SK-N-MC (cell line): ENCODE measurements at places on chromosomes 4 and X.
A peak's percentile ranks its signal among the peaks of the same experiment; 100 is the strongest.

DNA sequence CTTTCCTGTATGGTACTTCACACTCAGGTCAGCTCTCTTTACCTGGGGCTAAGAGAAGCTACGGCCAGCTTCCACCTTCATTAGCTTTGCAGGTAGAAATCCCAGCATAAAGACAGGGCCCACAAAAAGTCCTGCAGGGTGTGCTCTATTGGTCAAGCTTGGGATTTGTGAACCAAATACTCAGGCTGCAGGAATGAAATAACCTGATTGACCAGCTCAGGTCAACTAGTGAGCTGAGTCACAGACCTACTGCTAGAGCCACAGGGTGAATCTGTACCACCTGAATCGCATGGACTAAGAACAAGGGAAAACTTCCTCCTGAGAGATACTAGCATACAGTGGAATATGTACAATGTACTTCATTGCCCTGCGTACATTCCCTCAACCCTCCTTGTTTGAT is 172.2 kb downstream of the HHIP start:
- DNase-seq: no peak

DNA sequence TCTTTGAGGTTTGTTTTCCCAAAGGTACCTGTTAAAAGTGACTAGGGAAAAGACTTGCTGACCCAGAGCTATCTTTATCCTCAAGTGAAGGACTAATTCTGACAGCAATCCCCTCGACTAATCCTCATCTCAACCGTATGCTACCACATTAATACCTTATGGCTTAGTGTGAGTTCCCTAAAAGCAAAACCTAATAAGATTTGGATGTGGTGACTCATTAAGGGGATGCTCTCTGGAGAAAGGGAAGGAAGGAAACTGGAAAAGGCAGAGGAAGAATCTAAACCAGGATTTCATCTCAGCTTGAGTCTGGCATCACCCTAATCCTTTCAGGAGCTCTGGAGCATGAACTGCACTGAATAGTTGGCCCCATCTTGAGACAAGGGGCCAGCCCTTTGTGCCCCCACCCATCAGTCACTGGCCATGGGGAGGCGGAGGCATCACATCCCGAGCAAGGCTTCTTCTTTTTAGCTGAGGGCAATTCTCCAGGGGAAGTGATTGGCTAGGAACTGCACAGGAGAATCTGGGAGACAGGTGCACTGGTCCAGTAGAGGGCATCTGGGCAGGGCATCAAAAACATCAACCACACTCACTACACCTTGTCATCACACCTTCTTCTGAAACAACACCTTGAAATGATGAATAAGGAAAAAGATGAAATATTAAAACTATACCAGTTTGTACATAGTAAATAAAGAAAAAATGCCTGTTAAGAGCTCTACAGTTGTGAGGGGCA is 6.9 kb upstream of the BBS7 start:
- DNase-seq: no peak

GRCh38 chr4:176595257-176595656 is 197.5 kb downstream of the VEGFC start:
- no peak for DNase-seq

- DNase-seq: no peak
Observed at GRCh38 chr4:1249148-1249730, 309 bp upstream of the CTBP1 start.

GRCh38 chr4:120948382-120948781 is 25.9 kb upstream of the PRDM5 start:
- peak; percentile 12 for DNase-seq

DNA sequence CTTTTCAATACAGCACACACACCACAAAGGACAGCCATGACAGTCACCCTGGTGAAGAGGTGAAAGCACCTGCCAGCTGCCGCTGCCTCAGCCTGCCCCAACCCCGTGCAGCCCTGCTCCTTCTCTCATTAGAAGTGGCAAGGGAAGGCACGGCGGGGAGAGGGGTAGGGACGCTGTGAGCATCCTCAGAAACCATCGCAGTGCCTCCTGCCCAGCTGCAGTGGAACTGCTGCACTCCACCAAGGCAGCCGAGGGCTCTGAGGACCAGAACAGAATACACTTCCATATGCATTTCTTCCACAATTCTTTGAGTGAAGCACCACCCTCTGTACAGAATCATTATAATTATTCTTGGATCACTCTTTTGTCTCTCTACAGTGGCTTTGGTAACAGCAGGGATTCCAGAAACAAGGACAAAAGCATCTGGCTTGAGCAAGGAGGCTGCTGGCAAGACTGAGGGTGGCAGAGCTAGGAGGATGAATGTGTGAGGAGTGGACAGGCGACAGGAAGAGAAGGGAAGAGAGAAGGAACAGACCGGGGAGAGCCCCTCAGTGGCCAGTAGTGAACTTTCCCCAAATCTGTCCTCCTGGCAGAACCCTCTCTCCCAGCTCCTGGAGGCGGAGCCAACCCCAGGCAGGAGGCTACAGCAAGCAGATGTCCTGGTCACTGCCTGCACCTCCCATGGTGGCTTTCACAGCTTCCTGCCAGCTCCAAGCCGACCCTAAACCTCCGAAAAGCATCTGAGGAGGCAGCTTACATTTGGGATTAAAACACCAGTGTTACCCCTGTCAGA is 73.2 kb downstream of the MTNR1A start:
- DNase-seq: no peak

GRCh38 chrX:41921492-41922430 is 1.6 kb downstream of the CASK start:
- peak; percentile 64 for DNase-seq

DNA sequence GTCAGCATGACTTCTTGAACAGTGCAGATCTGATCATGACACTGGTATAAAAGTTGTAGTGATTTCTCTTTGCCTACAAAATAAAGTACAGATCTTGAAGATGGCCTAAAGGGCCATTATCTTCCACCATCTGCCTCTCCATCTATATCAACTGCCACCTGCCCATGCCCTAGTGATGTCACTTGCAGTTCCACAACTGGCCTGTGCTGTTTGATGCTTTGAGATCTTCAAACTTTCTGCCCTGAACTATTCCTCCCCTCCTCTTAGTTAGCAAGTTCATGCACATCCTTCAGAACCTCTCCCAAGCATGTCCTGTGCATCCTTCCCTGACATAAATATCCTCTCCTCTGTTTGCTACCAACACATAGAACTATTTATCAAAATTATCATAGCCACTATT is 217.0 kb downstream of the SOWAHB start:
- no peak for DNase-seq

DNA sequence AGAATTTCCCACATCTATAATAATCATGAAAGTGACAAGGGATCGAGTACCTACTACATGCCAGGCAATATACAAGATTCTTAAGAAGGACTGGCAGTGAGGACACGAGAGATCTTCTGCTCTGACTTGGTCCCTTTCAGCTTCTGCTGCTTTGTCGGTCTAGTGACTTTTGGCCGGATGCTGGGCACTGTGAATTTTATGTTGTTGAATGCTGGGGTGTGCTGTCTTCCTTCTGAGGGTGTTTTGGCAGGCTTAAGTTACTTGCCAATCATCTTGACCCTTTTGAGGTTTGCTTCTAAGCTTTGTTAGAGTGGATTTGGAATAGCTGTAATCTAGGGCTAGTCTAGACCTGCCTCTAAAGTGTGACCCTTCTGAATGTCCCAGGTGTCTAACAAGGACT is 23.5 kb downstream of the NAT8L start:
- DNase-seq: no peak

- DNase-seq: no peak
Observed at GRCh38 chr4:86271057-86271456, 88.8 kb downstream of the MAPK10 start.

DNA sequence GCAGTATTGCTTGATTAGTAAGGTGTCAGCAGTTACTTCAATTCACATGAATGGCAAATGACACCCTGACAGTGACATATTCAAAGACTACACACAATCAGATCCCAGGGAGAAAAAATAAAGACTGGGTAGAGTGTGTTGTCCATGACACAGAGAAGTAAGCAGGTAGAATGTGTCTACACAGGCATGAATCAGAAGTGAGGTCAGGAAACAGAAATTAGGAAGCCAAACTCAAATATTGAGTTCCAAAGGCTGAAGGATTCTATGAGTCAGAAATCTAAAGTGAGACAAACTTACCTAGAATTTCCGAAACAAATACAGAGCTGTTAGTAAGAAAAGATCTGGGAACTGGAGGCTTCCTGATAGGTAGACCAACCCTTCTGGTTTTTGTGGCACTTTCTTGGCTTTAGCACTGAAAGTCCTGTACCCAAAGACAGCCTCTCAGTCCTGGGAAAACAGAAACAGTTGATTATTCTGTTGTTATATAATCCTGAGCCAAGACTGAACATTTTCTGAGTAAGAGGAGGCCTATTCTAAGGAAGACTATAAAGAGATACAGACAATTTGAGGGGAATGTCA is 24.3 kb upstream of the GLRA2 start:
- no peak for DNase-seq

- no peak for DNase-seq
Observed at GRCh38 chr4:87849612-87850011, 16.8 kb downstream of the MEPE start.

DNA sequence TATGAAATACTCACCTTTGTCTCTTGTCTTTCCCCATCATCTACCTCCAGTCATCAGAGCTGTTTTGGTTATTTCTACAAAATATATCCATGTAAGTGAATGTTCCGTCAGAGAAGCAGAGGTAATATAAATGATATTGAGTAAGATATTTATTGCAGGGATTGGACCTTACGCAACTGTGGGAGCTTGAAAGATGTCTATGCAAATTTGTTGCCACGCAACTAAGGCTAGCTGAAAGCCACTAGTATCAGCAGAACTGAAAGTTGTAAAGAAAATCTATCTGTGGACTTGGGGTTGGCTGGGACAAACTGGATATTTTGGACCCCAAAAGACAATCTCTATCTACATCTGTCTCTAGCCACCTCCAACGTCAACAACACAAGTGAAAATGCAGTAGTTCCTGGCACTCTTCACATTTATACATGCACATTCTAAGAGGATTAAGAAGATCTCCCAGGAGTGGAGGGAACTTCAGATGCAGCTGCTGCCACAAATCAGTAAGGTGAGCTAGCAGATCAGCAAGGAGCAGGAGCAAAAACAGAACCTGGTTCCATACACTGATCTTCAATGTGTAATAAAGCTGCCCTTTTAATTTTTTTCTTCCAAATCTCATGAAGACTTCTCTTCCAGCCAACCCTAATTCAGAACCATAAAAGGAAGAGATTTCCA is 8.5 kb upstream of the CCSER1 start:
- no peak for DNase-seq

GRCh38 chr4:156085100-156085499 is 131.4 kb upstream of the CTSO start:
- no peak for DNase-seq

GRCh38 chr4:138870737-138871554 is 144.6 kb upstream of the NOCT start:
- DNase-seq: peak; percentile 88

DNA sequence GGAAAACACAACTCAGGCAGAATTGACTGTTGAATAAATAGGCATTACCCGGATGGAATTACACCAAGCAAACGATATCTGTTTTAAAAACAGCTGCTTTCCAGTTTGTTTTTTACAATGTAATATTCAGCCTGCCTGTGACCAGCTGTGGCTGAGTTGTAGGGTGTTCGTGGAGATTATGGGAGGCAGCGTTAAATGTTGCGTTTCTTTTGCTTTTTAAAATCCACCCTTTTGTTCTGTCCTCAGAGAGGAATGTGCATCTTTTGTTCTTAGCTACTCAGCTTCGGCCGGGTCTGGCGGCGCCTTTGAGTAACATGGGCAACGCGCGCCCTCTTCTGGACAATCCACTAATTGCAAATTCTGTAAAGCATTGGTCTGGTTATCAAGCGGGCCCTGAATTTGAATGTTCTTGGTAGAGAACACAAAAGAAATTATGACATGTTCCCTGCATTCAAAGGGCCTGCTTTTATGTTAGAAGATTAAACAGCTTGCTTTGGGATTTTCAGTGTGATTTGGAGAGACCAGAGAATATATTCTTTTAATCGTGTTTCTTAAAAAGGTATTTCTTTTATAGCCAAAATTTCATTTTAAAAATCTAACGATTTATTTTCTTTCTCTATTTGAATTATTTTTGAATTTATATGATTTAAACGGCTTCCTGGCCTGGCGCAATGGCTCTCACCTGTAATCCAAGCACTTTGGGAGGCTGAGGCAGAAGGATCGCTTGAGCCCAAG is 76.3 kb upstream of the TRIM2 start:
- DNase-seq: peak; percentile 78

DNA sequence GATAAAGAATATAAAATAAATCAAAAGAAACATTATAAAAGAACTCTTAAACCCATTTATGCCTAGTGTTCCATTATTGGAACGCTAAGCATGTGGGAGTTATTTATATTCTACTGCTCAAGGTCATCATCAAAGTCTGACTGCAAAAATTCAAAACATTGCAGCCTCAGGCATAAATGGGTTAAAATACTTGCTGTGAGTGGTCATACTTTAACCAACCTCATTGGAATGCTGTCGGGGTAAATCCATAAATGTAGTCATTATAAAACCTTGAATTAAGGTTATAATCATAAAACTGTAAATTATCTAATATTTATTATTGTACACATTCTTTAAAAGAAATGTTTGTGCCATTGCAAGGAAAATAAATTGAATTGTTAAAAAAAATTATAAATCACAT is 55.0 kb downstream of the RPS6KA6 start:
- DNase-seq: no peak

- DNase-seq: no peak
Observed at GRCh38 chrX:75625232-75625631, 102.4 kb upstream of the ZDHHC15 start.

GRCh38 chr4:10047967-10048366 is 26.7 kb upstream of the SLC2A9 start:
- DNase-seq: no peak
